Stimulated activated CD4-positive, alpha-beta T cell treated with anti-CD3 and anti-CD28 coated beads, Interleukin-1b, Interleukin-23, amount 100 ng/mL, for 4 hours (primary cell): ENCODE measurements at places on chromosomes 11 and 22.

DNA sequence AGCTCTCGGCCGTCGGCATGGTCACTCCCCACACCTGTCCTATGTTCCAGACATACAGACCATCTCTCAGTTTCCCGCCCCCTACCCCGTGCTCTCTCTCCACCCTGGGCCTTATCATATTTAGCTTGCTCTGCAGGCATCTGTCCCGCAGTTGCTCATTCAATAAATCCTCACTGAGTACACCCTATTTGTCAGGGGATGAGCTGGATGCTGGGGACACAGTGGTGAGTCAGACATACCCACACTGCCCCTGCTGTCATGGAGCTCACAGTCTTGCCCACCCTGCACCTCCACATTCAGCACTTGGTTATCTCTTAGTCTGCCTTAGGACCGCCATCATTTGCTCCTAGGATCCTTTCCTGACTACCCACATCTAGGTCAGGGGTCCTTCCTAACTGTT, 313.8 kb downstream of the LARGE1 start:
- no peak for DNase-seq

DNA sequence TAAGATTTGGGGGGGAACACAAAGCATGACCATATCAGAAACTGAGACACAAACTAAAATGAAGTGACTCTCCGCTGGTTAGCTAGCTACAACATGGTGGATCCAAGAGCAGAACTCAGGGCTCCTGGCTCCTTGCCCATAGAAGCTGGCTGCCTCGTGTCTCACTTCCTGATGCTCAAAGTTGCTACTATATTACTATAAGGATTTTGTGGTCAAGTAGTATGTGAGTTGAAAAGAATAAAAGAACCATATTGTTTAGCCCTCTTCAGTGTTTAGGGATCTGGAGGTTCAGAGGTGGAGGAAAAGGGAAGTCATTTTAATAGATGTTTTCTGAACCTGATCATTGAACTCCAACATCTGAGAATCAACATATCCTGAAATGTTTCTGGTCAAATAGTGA, 16.9 kb upstream of the SIK2 start:
- no peak for DNase-seq

- DNase-seq = no peak
Observed at GRCh38 chr11:74283580-74284180, 27.8 kb downstream of the P4HA3 start.

DNA sequence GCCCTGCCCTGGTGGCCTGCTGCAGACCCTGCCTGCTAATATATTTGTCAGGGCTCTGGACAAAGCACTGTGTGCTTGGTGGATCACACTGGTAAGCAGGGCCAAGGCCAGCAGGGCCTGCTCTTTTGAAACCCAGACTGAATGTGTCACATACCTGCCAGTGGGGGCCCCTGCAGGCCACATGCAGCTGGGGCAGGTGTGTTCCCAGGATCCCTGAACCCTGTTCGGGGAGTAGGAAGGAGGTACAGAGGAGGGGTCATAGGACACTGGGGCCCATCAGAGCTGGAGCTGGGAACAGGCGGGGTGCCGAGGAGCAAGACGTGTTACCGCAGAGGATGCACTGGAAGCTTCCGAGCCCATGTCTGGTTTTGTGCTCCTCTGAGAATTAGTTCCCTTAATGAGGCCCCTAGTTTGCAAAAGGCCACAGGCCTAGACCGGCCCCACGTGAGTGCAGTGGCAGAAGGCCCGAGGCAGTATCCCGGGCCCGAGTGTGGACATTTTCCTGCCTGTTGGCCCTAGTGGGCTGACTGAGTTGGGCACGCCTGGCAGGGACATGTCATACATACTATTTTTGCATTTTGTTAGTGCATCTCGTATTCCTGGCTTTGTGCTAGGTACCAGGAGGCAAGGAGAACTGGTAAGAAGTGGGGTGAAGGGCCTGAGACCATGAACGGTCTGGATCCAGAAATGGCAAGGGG, 11.2 kb upstream of the ACR start:
- DNase-seq = no peak

DNA sequence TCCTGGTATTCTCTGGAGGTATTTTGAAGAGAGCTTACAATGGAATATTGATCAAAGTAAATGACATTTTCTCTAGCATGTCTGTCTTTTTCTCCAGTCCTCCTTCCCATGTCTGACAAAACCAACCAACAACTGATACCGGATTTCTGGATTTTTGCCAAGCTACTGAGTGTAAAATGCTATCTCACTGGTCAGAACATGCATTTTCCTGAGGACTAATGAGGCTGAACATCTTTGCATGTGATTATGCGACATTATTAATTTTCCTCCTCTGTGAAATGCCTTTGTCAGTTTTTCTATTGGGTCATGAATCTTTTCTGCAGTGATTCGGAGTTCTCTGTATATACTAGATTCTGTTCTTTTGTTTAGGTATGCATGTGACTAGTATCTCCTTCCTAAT, 51.4 kb downstream of the CDON start:
- no peak for DNase-seq

- peak; percentile 40 for DNase-seq
Observed at GRCh38 chr22:39306456-39307361, 12.7 kb downstream of the RPL3 start.

- DNase-seq = no peak
Observed at GRCh38 chr11:93199616-93200015, 1.8 kb upstream of the SLC36A4 start.

DNA sequence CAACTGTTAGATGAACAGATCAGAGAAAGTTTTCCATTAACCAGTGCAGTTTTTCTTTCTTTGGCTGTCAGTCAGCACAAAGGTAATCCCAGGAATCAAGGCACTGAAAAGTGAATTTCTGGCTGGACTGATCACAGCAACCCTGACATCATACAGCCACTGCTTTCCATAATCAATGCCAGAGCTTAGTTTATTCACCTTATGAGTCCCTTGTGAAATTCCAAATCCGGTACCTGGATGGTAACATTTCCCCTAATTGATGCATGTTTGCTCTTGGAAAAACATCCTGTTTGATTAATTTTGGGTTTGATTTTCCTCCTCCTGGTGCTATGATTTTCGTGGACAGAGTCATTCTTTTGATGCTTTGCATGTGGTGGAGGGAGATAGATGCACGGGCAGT, 319.8 kb downstream of the INSC start:
- no peak for DNase-seq

DNA sequence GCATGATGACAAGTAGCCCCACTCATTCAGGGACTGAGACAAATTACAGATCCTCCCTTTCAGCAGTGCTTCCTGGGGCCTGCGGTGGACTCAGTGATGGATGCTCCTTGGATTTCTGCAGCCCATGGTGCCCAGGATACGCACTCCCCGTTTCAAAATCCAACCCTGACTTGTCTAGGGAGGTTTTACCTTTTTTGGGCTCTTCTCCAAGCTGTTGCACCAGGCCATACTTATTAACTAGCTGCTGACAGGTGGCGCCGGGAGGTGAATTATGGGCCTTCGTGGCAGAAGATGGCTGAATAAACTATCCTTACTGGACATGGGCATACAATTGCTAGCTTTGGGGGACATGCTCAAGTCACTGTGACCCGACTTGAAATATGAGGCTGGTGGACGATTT, 324.3 kb upstream of the SYN3 start:
- no peak for DNase-seq

- DNase-seq = no peak
Observed at GRCh38 chr22:44203203-44203602, 22.5 kb downstream of the PARVG start.

GRCh38 chr11:30328681-30329080, 5.8 kb downstream of the ARL14EP start:
- no peak for DNase-seq

DNA sequence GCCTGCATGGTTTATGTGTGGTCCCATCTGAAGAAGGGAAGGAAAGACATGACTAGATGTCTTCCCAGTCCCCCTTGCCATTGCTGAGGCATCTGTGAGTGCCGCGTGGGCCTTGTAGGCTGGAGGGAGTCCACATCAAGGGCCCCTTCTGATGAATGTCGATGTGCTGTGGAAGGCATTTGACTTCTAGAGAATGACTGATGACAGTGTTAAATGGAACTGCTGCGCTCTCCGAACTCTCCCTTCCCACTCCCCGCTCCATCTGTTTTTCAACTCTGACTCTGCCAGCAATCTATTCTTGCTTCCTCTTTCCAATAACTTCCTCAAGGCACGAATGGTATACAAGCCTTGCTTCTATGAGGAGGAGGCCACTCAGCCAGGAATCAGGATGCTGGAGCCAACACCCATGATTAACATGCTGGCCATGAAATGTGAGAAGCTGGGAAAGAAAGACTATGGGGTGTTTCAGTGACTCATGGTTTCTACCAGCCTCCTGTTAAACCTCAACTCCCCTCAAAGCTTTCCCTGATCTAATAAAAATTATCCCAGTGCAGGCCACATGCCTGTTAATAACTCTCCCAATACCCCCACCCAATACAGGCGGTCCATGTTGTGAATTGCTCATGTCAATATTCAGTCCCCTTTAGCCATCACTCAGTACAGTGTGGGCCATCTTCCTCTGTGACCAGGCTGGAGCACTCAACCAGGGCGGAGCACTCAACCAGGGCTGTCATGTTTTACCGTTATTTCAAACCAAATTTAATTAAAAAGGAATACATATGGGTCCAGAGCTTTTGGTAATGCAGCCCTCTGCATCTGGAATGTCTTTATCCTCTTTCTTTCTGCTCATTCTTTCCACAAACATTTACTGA, 46.4 kb upstream of the TBCEL start:
- DNase-seq = no peak

DNA sequence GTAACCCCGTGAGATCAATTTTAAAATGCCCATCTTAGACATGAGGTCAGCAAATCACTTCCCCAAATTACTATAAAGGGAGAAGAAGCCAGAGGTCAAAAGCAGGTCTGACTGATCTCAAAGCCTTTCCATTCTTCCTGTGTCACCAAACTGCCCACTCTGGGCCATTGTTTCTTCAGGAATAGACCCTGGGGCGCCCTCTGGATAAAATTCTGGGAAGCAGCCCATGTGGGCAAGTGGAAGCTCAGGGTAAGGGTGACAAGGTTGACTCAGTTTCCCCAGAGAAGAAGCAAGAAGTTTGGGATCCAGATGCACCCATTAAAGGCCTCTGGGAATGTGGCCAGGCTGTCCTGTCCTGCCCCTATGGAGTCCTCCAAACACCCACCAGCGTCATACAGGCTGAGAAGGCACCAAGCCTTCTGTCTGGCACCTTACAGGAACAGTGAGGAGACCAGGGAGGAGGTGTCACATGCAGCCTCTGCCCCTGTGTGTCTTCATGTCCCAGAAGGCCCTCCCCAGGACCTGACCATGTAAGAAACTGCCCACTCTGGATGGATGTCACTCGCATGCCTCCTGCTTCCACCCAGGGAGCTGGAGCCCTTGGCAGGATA, 50.1 kb downstream of the CHST1 start:
- DNase-seq = no peak

DNA sequence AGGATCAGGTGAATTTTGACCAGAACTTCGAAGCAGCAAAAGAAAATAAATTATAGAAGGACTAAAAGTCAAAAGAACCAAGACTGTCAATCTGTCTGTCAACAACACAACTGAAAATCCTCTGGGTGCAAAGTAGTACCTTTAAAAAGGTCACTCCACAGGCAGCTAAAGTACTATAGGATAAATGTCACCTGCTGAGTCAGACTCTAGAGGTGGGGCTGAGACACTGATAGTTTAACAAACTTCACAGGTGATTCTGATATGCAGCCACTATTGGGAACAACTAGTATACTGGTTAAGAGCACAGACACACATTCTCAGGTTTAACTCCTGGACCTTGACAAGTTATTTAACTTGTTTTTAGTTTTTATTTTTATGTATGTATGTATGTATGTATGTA, 107.3 kb downstream of the FCHSD2 start:
- DNase-seq = no peak

- DNase-seq = no peak
Observed at GRCh38 chr11:103586756-103587155, 449.7 kb upstream of the DDI1 start.

DNA sequence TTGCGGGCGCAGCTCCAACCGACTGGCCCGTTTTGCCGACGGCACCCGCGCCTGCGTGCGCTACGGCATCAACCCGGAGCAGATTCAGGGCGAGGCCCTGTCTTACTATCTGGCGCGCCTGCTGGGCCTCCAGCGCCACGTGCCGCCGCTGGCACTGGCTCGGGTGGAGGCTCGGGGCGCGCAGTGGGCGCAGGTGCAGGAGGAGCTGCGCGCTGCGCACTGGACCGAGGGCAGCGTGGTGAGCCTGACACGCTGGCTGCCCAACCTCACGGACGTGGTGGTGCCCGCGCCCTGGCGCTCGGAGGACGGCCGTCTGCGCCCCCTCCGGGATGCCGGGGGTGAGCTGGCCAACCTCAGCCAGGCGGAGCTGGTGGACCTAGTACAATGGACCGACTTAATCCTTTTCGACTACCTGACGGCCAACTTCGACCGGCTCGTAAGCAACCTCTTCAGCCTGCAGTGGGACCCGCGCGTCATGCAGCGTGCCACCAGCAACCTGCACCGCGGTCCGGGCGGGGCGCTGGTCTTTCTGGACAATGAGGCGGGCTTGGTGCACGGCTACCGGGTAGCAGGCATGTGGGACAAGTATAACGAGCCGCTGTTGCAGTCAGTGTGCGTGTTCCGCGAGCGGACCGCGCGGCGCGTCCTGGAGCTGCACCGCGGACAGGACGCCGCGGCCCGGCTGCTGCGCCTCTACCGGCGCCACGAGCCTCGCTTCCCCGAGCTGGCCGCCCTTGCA, 1.0 kb downstream of the FJX1 start:
- no peak for DNase-seq

GRCh38 chr11:31645747-31646146, 136.2 kb downstream of the ELP4 start:
- no peak for DNase-seq

GRCh38 chr22:19488884-19489843, 9.4 kb downstream of the CDC45 start:
- no peak for DNase-seq

DNA sequence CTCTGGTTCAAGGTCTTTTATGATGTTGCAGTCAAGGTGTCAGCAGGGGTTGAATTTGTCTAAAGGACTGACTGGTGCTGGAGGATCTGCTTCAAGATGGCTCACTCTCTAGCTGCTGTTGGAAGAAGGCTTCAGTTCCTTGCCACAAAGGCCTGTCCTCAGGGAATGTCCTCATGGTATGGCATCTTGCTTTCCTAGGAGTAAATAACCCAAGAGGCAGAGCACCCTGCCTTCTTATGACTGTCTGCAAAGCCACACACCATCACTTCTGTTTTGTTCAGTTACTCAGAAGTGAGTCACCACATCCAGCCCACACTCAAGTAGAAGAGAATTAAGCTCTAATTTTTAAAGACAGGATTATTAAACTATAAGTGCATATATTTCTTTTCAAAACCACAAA, 45.2 kb downstream of the PLAAT5 start:
- DNase-seq = no peak

DNA sequence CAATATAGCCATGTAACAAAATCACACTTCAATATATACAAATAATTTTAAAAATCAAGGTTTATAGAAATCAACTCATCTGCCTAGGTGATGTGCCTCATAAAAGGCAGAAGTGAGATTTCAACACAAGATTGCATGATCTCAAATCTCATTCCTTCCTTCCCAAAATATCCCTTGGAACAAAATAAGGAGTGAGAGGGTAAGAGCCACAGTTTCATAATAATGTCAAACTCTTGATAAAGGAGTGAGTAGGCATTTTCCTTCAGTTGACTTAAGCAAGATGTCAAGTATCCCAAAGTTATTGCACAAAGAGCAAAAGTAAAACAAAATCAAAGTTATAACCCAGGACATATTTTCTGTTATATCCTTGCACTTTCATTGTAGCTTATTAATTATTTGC, 81.3 kb downstream of the C22orf31 start:
- DNase-seq = no peak

- no peak for DNase-seq
Observed at GRCh38 chr11:1270476-1270875, 39.0 kb downstream of the TOLLIP start.

GRCh38 chr22:26477341-26477731, 6.2 kb downstream of the HPS4 start:
- no peak for DNase-seq

- DNase-seq = no peak
Observed at GRCh38 chr11:34245041-34245440, 112.8 kb downstream of the ABTB2 start.
